ENCODE measurements at places on chromosomes 1 and 21.

GRCh38 chr21:41890355-41890754 is 11.2 kb upstream of the PRDM15 start:
- no peak for DNase-seq

DNA sequence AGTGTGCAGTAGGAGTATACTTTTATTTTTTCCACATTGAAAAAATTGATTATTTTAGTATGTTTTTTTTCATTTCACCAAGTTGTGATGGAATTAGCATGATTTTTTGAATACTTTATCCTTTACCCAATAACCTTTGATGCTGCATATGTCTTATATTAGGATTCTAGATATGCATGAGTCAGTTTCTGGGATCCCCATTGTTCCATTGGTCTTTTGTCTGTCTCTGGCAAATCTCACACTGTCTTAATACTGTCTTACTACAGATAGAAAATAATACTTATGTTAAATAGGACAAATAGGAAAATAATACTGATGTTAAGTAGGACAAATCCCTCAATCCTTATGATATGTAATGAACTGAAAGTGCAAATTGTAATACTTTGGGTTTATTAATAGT is 54.3 kb upstream of the ASB17 start:
- DNase-seq, result no peak

- no peak for DNase-seq
Observed at GRCh38 chr1:196425513-196425912, 182.7 kb downstream of the KCNT2 start.

DNA sequence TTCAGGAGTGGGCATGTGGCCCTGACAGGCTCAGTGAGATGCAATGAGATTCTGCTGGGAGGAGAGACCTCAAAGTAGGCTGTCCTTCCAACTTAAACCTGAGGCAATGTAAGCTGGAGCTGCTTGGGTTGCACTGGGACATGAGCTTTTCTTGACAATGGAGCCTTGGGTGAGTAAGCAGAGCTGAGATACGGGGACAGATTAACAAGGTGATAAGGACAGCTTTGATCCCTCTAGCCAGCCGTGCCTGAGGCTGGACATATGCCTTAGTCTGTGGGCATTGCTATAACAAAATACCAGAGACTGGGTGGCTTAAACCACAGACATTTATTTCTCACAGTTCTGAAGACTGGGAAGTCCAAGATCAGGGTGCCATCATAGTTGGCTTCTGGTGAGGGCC is 18.3 kb upstream of the NGF start:
- no peak for DNase-seq

- no peak for DNase-seq
Observed at GRCh38 chr1:7632681-7633080, 138.4 kb upstream of the VAMP3 start.

GRCh38 chr1:113519556-113519955 is 129.2 kb downstream of the MAGI3 start:
- DNase-seq, result no peak

- DNase-seq, result no peak
Observed at GRCh38 chr1:239392271-239392670, 5.9 kb downstream of the CHRM3 start.

GRCh38 chr1:72777918-72778317 is 495.6 kb upstream of the NEGR1 start:
- DNase-seq, result no peak

DNA sequence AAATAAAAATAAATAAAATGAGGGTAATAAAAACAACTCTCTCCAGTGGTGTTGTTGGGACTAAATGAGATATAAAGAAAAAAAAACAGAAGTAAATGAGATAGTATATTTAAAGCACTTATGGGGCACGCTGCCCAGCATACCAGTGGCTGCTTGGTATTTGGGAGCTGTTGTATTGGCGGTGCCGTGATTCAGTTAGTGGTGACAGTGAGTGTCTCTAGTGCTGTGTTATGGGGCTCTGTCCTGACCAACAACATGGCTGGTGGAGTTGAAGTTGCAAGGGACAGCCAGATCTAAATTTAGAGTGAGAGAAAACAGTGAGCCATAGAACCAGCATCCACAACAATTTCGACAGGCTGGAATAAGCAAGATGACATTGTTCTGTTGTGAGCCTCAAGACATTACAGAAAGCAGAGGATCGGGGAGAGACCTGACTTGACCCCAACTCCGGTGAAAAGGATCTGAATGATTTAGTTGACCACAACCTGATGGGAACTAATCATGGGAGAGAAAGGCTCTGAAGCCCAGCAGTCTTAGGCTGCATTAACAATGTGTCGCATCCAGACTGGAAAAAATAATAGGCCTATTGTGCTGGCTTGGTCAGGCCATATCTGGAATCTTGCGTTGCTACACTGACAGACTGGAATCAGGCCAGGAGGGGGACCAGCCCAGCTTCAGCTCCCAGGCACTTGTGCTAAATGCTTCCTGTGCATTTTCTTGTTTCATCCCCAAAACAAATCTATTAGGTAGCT is 2.4 kb upstream of the MFSD2A start:
- DNase-seq, result no peak

Data from dermis microvascular lymphatic vessel endothelial cell (primary cell).